ENCODE measurements at places on chromosomes 12 and 14.

GRCh38 chr12:124804011-124804621 lies 59.5 kb downstream of the SCARB1 start:
- peak; percentile 74 for DNase-seq

DNA sequence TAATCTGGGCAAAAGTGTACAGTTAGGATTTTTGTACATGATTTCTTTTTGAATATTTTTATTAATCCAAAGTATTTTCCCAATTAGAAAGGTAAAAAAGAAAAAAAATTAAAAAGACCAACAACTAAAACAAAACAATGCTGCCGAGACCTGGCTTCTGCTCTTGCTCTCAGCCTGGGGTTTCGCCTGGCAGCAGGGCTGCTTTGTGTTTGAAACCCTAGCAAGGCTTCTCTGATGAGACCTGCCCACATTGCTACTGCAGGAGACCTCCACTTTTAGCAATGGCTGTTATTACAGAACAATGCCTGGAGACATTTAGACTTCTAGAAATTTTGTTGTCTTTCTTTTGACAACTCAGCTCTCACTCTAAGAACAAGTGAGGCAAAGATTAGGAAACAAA lies 1153.0 kb upstream of the TMEM132C start:
- no peak for DNase-seq

DNA sequence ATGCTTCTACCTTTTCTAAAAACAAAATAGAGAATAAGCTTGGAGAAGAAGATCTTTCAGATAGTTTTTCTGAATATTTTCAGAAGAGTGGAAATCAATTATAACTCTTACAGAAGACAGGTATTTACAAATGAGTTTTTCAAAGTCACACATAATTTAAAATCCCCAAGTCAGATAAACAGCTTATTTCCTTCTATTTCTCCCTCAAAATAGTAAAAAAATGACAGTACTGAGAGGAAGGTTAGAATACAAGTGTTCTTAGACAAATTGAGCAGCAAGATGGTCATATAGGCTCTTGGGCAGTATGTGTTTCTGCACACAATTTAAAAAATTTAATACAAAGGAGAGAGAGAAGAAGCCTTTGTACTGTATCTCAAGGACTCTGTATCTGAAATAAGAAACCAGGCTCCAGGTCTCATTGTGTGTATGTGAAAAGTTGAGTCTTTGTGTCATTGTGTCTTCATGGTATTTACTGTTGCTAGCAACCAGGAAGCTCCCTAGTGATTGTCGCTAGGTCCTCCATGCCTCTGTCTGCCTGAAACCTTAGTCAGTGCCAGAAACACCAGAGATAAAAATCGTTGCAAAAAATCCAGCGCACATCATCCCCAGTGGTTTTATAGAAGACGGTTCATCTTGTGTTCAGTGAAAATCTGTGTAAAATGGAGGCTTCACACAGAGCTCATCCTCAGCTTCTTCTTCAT lies 12.9 kb upstream of the TUBA1A start:
- no peak for DNase-seq

- no peak for DNase-seq
These were observed 123.1 kb upstream of the PRMT8 start for GRCh38 chr12:3367750-3368444.

DNA sequence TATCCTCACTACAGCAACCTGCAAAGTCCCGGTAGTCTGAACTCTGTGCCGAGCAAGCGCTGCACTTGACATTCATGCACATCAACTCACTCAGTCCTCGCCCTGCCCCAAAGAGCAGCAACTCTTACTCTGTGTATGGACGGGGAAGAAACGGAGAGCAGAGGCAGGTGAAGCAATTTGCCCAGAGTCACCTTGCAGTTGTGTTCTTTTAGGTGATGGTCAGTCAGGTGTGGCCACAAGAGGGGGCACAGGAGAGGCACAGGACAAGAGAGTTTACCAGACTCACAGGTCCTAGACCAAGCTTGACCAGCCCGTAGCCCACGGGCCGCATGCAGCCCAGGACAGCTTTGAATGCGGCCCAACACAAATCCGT lies 39.1 kb downstream of the TSPAN11 start:
- no peak for DNase-seq

DNA sequence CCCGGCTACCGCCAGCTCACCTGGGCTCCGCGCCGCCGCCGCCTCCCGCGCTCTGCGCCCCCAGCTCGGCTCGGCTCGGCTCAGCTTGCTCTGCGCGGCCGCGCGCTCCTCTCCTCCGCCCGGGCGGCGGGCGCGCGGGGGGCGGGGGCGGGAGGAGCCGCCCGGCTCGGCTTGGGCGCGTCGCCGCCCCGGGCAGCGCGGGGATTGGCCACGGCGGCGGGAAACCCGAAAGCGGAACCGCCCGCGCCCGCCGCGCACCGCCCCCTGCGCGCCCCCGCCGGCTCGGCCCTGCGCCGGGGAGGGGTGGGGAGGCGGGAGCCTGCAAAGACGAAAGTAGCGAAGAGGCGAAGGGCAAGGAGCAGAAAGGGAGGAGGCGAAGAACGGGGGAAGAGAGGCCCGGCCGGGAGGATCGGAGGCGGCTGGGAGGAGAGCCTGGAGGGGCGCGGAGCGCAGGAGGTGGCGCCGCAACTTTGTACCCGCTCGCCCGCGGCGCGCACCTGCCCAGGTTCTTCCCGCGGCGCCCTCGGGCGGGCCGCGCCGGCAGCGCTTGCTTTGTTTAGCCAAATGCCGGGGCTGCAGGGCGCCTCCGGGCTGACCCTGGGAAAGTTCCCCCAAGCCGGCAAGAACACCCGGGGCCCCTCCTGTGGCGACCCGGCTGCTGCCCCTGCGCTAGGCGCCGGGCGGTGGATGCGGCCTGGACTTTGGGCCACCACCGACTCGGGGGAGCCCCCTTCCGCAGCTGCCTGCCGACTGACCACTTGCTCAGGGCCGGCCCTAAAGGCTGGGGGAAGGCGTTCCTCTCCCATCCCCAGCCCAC lies at the start of gene CAMKK2:
CAMKK2 (minus strand) TSS at position 92 of the 817 bp plus-strand sequence. CDS start 22,183 bp downstream, outside the sequence.
- peak; percentile 91 for DNase-seq

GRCh38 chr12:47545938-47546609 lies 159.8 kb downstream of the RPAP3 start:
- DNase-seq, result no peak

DNA sequence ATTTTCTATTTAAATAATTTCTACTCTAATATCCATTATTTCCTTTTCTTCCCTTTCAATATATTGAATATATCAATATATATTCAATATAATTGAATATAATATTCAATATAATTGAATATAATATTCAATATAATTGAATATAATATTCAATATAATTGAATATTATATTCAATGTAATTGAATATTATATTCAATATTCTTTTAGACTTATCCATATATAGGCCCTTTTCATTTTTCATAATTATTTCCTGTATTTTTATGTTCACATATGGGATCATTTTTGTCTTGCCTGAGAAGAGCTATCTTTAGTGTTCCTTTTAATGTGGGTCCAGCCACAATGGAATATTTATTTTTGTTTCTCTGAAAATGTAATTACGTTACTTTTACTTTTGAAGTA lies 88.9 kb upstream of the ESRRB start:
- no peak for DNase-seq

GRCh38 chr12:6942331-6942665 lies 1.3 kb upstream of the RNU7-1 start:
- no peak for DNase-seq

DNA sequence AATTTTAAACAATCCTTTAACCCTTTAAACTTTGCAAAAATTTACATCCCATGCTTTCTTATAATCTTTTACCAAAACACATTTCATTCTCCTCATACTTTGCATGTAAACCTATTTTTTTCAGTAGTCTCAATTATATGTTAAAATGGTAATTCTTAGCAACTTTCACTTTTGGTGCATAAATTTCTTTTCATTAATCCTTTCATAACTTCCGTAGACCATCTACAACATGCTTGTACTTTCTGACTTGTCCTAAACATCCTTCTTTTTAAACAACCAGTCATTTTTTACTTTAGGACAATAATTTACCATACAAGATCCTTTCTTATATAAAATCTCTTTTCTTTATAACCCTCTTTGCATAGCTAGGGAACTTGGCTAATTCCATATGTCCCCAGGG lies 19.5 kb downstream of the CCDC91 start:
- no peak for DNase-seq

DNA sequence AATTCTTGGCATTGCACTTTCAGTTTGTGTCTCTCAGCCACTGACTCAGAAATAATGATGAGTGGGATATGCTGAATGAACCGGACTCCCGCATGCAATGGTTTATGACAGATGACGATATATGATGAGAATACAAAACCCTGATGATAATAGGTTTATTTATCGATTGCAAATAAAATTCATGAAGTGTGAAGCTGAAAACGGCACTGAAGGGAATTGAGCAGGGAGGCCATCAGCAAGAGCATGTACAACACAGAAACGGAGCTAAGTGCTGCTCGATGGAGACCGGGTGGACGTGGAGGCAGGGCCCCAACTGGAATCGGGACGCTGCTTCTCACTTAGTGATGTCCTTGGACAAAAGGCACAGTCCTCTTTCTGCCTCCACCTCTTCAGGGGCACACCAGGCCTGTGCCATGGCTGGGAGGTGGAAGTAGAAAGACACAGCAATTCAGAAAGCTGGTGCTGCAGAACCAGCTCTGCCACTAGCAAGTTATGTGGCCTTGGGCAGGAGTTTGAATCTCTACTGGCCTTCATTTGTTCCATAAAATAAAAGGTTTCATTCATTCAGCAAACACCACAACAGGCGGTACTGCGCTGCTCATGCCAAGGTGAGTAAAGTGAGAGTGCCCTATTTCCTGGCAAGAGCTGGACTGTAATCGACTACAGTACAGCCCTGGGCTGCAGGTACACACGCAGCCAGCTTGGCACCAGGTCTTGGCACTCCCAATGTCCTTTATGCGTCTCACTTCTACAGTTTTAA lies 117.0 kb downstream of the EGLN3 start:
- DNase-seq, result no peak

- peak; percentile 24 for DNase-seq
These were observed 36.3 kb upstream of the WDR89 start for GRCh38 chr14:63677891-63678379.

DNA sequence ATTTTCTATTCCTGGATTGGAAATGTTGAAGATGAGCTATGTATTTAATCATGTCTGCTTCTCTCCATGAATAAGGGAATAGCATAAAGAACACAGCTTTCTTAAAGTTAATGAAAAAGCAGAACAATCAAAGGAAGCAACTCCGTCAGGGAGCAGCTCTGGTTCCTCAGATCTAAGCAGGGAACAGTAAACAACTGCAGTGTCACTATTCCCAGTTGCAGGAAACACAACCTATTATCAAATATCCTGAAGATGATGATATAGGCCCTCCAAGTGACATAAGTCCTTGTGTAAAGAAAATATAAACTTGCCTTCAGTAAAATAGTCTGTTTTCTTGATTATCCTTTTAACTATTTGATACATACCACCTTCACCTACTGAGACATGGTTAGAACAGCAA lies 228.1 kb downstream of the KCNC2 start:
- no peak for DNase-seq

- DNase-seq, result no peak
These were observed 12.5 kb upstream of the MAP4K5 start for GRCh38 chr14:50544911-50545310.

GRCh38 chr14:55356913-55357312 lies 54.7 kb downstream of the ATG14 start:
- DNase-seq, result no peak

DNA sequence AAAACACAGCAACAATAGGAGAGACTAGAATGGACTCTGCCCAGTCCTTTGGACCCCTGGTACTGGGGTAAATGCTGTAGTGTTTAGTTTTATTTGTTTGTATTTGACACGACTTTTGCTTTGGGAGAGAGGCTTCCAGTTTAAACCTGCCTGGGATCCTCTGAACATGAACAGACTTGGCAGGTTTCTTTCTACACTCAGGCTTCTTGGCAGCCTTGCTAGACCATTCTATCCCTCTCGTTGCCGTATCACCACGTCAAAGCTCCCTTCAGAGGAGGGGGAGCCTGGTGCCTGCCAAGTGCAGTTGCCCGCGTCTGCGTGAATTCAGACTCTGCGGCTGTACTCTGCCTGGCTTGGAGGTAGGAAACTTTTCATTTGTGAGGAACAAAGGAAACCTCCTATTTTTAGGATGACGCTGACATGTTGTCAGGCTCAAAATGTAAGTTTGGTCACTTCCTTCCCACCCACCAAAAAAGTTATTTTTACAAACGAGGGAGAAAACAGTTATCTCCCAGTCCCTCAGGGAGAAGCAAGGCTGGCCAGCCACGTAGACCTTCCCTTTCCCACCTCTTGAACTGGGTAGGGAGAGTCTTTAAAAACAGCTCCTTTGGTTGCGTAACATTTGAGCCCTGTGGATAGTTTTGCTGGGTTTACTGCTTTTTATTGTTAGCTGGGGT lies 25.9 kb downstream of the CD9 start:
- DNase-seq, result peak; percentile 70

DNA sequence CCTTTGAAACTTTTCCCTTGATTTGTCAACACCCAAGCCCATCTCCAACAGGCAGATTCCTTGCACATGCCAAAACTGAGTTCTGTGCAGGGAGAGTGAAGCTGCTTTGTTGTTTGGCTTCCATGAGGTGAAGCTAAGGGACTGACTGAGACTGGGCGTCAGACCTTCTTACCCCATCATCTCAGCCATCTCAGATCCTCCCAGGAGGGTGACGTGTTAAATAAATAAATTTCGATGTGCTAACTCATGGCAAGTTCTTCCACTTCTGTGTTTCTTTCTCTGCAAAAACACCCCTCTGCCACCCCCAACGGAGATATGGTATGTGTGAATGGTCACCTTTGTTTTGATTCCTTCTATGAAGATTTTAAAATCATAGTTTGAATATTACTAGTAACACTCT lies 17.8 kb downstream of the UTP20 start:
- no peak for DNase-seq

DNA sequence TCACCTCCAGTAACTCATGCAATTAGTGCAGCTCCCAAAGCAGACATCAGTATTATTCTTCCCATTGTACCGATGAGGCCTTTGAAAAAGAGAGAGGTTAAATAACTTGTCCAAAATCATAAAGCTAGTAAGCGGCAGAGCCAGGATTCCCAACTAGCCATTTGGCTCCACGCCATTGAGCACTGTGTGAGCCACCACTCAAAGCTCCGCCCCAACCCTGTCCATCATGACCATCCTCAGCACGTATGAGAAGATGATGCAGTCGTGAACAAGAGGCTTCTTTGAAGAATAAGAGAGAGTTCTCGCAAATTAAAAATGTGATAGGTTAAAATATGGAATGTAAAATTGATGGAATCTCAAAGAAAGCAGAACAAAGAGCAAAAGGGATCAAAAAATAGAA lies 14.6 kb downstream of the CLMN start:
- DNase-seq, result no peak

DNA sequence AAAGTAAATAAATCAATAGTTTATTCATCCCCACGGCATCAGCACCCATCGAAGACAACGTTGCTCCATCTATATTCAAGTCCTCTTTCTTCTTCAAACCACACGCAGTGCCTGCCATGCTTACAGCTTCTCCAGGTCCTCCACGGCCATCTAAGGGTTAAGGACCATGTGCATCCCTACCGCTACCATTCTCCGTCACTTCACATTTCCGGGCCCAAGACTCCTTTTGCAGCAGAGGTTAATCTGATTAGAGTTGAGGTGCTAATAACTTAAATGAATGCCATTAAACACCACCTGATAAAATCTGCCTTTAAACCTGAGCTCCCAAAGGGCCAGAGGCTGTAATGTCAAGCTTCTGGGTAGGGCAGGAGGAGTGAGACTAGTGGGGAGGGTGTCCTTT lies 79.7 kb upstream of the CCND2 start:
- no peak for DNase-seq

GRCh38 chr14:77342726-77343397 lies 22.0 kb downstream of the GSTZ1 start:
- DNase-seq, result no peak

- DNase-seq, result no peak
These were observed 36.5 kb upstream of the OVCH1 start for GRCh38 chr12:29533815-29534489.
